ENCODE measurements at places on chromosomes 2 and 18.

DNA sequence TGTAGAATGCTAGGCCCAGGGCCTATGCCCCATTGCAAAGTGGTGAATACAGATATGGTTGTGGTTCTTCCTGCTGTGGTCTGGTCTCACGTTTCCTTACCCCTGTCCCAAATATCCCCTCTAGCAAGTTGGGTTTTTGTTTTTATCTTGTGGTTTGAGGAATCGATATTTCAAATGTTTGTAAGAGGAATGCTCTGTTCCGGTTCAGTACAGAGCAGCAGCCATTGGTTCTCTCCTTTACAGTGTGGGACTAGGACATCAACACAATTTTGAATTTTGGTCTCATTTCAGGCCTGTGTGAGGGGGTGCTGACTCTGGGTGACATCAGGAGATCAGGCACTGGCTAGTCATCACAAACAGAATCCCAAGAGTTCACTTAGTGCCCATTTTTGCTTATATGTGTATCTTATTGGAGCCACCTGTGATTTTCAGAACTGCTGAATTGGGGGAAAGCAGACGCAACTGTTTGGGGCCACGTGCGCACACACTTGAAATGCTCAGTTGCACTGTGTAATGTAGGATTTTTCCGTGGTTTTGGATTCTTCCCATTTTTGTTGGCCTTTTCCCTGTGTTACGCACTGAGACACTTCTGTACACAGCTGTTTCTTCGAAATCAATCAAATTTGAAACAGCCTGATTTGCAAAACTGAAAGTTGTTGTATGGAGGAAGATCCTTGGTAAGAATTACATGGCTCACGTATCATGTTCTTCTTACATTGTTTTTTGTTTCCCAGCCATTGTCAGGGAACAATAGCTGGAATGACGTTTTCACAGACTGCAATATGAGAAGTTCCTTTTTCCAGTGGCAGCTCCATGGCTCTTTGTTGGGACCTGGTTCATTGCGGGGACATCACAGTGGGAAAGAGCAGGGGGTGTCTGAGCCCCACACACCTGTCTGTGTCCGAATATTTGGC, 8.6 kb downstream of the SH3BP4 start:
- no peak for DNase-seq

- no peak for DNase-seq
Observed at GRCh38 chr2:5741242-5741641, 49.1 kb downstream of the SOX11 start.

GRCh38 chr18:12013186-12013916, 32.0 kb downstream of the IMPA2 start:
- DNase-seq: no peak

DNA sequence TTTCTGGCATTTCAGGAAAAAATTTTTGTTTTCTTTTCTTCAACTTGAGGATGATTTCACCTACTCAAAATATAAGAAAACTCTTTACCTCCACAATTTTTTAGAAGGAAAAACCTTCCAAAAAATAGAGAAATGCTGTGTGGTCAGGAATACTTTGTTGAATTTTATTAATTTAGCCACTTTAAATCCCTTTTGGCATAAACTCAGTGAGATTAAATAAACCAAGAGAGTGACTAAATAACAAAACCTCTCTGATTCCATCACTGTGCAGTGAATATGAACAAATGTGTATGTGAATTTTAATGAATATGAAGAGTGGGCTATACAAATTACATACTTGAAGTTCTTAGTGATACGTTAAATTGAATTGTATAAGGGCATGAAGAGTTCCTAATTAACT, 25.8 kb upstream of the CYTIP start:
- no peak for DNase-seq

- no peak for DNase-seq
Observed at GRCh38 chr18:25815659-25816058, 274.8 kb downstream of the SS18 start.

DNA sequence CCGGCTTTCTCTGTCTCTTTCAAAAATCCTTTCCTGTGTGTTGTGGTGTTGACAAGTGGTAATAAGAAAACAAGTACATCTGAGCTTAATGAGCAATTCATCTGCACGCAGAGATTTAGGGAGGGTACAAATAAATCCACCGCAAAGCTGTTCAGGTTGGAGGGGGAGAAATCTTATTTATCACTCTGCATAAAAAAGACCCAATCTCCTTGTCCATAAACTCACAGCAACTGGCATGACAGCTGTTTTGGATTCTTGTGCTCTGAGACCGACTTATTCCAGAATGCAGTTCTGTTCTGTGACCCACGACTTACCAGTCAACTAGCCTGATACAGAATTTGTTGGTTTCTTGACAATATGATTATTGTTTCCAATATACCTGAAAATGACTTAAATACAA, 380.1 kb downstream of the SOX11 start:
- no peak for DNase-seq

GRCh38 chr2:64537991-64538390, 13.9 kb downstream of the AFTPH start:
- no peak for DNase-seq

GRCh38 chr2:189124175-189124574, 55.4 kb downstream of the COL5A2 start:
- DNase-seq: no peak

GRCh38 chr2:86062043-86062442, 43.6 kb downstream of the POLR1A start:
- peak; percentile 30 for DNase-seq

DNA sequence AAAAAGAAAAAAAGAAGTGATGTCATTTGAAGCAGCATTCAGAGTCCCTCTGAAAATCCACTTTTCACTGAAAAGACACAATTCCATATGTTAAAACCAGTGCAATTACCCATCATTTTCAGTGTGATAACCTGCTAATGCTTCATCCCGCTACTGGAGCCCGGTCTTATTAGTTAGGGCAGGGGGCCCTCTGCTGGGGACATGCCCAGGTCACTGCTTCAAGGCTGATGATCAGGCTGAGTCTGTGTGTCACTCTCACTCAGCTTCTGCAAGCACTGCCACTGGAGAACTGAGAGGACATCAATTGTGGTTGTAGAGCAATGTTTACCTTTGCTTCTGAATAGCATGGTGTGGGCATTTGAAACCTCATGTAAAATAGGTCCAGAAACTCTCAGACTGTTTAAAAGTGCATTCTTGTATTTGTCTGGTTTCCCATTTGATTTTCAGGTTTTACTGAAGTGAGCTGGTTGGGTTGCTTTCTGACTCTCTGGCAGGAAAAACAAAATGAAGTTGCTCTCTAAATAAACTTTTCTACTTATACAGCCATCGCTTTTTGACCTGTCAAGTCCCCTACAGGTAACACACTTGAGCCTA, 49.2 kb upstream of the NXPH2 start:
- no peak for DNase-seq

DNA sequence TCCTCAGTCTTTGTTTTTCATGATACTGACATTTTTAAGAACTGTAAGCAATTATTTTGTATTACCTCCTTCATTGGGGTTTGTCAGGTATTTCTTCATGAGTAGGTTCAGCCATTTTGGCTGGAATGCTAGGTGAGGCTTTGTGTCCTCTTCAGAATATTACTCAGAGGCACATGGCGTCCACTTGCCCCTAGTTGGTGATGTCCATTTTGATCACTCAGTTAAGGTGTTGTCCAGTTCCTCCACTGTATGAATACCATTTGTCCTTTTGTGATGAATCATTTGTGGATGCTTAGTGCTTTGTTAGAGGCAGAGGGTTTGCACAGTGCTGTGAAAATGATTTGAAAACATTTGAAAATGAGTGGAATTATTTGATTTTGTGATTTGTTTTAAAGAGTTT, 4.7 kb downstream of the IL1RL2 start:
- DNase-seq: no peak

DNA sequence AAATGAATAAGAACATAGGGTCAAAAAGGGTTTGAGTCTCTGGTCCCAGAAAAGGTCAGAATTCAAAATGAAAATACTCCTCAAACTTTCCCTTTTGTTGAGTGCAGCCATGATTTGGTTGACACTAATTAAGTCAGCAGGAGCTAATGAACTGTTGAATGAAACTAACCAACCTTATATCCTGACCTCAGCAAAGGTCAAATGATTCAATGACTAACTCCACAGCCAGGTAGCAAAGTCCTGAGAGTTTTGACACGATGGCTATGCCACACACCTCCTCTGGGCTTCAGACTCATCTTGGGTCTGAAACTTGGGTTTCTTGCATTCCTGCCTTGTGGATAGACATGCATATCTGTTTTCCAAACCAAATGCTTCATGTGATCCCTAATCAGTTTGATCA, 172.3 kb downstream of the INO80D start:
- DNase-seq: no peak

DNA sequence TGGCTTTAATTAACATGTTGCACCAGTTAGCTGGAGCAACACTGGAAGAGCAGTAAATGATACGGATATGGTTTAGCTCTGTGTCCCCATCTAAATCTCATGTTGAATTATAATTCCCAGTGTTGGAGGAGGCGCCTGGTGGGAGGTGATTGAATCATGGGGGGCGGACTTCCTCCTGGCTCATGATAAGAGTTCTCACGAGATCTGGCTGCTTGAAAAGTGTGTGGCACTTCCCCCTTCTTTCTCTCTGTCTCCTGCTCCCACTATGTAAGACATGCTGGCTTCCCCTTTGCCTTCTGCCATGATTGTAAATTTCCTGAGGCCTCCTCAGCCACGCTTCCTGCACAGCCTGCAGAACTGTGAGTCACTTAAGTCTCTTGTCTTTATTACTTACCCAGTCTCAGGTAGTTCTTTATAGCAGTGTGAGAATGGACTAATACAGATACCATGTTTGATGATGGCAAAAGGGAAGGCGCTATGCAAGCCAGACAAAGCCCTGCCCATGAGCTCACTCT, 963.6 kb downstream of the SOCS6 start:
- DNase-seq: no peak

- no peak for DNase-seq
Observed at GRCh38 chr2:55502590-55503141, 16.9 kb upstream of the CFAP36 start.

DNA sequence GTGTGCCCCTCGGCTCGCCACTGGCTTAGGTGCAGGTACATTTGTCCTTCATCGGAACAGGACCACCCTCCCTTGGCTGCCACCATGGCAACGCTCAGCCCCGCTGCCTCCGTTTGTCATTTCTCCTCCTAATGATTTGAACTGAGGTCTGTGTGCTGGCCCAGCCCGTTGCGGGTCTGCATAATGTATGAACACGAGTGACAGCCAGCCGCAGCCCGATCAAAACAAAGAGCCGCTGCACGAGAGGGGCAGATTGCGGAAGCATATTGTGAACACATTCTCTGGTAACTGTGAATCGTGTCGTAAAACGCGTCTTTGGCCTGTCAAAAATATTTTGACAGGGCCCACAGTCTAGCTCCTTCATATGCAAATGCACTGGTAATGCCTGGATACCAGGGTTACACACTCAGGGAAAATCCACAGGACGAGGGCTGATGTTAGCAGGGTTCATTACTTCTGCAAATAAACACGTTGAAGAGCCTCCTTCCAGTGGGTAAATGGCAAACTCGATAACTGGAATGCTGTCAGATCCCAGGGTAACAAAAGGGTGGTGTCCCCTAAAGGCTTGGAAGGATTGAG, 137.0 kb downstream of the AGAP1 start:
- DNase-seq: no peak

GRCh38 chr18:26547646-26548414, 523 bp downstream of the KCTD1 start:
- peak; percentile 50 for DNase-seq

- DNase-seq: no peak
Observed at GRCh38 chr2:239727776-239728600, 297.2 kb downstream of the NDUFA10 start.

- DNase-seq: no peak
Observed at GRCh38 chr18:69935319-69936190, 12.1 kb downstream of the CD226 start.

DNA sequence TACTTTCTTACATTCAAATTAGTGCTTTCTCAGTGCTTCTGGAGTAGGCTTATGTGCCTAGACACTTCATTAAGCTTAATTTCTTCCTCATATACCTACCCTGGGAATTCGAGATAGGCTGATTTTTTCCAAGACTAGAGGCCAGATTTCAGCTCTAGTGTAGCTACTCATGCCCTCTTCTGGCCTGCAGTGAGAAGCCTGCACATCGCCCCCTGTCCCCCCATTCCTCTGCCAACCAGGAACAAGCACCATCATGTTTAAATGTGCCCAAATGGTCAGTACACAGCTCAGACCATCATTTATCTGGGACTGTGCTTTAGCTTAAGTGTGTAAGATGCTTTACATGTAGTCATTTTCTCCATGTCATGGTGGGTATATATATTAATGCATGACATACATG, 1218.8 kb upstream of the LRRTM1 start:
- no peak for DNase-seq

DNA sequence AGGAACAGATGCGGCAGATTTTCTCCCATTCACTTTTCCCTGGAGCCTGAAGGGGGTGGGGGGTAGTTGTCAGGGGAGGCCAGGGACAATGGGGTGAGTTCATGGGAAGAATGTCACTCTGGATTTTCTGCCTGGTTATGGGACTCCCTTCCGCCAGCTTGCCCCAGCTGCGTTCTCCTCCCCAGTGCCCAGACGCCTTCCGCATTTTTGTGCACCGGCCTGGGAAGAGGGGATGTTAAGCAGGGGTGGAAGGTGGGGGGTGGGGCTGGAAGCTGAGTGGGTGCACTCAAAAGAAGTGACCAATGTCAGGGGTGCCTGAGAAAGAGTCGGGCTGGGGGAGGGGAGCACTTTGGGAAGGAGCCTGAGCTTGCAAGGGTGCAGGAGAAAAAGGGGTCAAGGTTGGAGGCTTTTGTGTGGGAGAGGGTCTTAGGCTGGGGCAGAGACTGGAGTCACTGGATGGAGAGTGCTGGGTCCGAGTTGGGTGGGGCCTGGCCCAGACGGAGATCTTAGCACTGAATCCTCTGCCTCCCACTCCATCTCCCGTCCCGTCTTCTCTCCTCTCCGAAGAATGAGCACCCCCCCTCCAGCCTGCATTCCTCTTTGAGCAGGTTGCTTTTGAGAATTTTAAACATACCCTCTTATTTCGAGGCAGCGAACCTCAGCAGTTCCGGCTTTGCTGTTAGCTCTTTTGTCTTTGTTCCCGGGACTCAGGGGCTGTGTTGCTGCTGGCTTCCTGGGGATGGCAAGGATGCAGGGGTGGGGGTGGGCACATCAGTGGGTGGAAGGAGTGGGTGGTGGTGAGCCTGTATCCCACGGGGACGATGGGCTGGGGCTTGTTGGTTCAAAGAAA, 2.7 kb downstream of the IGFBP2 start:
- no peak for DNase-seq

- no peak for DNase-seq
Observed at GRCh38 chr2:208046686-208047085, 21.4 kb upstream of the PLEKHM3 start.

- DNase-seq: peak; percentile 94
Observed at GRCh38 chr2:69298261-69298660, 88.8 kb downstream of the GFPT1 start.

GRCh38 chr2:146837857-146838256, 1007.0 kb upstream of the ACVR2A start:
- no peak for DNase-seq

- no peak for DNase-seq
Observed at GRCh38 chr2:230075988-230076631, 7.4 kb upstream of the SLC16A14 start.

DNA sequence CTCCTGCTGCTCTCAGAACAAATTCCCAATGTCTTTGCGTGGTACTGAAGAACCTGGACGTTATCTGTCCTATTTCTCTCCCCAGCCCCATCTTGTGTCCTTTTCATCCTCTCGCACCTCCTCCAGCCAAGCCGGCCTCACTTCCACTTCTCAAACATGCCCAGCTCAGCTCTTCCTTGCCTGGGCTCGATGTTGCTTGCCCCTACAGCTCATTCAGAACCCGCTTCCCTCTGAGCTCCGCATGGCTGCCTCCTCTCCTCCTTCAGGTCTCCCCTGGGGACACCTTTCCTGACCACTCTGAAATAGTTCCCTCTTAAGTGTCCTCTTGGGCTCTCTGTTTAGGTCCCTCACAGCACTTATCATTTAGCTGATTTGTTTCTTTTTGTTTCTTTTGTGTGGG, 6.7 kb upstream of the SMARCAL1 start:
- no peak for DNase-seq
